Common myeloid progenitor, CD34-positive (primary cell): ENCODE measurements at places on chromosomes 4 and X.

- DNase-seq, result no peak
Measured at GRCh38 chr4:169254546-169254983, 16.2 kb downstream of the SH3RF1 start.

GRCh38 chr4:101306764-101307615, 40.3 kb downstream of the PPP3CA start:
- DNase-seq, result no peak

DNA sequence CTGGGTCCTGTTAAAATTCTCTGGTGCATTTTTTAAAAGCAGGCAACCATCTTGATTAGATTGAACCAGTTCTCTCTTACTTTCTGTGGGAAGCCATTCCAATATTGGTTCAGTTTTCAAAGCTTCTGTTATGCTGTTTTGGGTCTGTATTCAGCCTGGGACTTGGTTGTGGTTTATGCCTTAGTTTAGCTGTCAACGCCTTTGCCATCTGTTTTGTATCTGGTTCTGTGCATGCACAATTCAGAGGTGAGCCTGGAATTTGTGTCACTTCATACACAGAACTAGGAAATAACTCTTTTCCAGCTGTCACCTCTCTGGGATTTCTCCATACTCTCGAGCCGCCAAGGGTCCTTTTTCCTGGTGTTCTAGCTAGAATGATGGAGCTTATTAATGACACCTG, 46.2 kb downstream of the STAP1 start:
- DNase-seq, result no peak

DNA sequence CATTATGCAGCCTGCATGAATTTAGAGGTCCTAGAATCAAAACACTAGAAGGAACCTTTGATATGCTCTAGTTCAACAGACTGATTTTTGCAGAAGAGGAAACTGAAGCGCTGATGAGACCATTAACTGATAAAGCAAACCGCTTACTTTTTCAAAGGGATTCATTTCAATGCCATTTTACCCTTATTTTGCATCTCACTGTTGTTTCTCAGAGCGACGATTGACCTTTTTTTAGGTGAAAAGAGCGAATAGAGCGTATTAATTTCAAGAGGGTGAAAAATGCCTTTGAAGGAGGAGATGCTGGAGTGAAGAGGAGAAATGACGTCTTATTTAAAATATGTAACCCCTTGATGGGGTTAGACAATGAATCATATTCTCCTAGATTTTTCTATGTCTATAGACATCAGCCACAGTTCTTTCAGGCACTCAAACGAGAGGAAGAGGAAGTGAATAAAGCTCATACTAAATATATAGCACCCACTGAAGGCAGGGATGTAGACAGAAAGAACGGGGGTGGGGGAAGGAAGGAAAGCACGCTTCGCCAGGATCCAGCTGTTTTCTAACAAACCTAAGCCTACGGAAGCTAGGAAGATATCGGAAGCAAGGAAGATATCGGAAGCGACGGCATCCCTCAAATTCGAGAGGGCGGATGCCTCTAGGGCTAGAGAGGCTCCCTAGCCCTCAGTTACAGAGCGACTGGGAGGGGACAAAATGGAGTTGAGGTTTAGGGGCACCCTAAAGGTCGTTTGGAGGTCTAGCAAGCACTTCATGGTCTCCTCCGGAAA, 848 bp downstream of the ACSL4 start:
- peak; percentile 62 for DNase-seq

DNA sequence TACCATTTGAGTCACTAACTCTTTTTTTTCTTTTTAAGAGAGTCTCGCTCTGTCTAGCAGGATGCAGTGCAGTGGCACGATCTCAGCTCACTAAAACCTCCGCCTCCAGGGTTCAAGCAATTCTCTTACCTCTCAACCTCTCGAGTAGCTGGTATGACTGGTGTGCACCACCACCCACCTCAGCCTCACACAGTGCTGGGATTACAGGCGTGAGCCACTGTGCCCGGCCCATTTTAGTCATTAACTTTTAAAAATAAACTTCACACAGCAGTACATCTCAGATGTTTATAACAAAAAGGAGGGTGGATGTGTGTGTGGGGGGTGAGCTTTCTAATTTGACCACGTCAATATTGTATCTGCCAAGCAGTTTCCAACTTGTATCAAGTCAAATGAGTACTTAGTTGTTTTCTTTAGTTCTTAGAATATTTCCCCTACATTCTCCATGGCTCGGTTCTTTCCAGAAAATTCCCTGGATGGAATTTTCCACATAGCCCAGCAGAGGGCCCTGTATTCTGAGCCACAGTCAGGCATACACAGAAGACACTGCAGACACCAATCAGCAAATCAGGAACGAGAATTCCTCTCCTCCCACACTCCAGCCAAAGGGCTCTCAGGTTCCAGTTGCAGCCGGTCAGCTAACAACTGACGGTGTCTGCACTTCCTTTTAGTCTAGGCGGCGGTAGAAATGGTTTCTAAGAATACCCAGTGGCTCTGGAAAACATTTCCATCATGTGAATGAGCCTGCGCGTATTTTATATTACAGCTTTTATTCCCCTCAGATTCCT, 20.1 kb upstream of the ARAF start:
- DNase-seq, result peak; percentile 35

DNA sequence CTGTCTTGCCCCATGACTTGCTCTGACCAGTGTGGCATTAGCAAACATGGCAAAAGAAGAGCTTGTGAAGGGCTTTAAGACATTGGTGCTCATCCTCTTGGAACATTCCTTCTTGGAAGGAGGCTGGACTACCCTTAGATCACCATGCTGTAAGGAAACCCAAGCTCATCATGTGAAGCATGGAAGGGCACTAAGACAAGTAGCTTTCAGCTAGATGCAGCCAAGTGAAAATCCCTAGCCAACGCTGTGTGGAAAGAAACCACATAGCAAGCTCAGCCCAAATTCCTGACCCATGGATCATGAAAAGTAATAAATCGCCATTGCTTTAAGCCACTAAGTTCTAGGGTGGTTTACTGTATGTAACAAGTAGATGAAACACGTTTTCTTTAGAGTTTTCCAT, 12.4 kb upstream of the PACRGL start:
- no peak for DNase-seq

DNA sequence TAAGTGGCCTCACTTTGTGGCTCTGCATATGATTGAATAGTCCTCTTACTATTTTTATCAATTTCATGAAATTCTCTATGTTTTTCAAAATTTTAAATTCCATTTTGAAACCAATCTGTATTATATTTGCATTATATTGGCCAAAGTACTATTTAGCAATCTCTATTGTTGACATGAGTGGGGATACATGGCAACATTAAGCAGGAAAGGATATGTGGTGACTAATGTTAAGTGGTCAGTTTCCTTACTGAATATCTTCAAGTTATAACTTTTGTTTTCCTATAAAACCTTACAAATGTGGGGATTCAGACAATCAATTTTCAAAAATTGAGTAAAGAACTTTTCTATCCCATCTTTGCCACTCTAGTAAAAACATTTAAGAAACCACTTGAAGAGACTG, 10.2 kb downstream of the BBS7 start:
- DNase-seq, result no peak

DNA sequence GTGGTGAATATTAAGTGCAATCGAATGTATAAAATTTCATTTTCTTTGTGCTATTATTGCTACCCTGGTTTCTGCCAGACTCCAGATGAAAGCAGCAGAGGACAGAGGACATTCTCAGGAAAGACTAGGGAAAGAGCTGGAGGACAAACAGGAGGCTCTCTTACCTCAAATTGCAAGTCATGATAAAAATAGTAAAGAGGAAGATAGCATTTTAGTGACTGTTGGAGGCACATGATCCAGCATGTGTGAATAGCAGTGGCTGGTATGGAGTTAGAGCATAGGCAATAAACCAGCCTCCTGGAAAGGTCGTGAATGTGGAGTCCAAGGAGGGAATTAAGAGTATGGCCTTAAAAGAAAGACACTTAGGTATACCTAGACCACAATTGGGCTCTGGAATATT, 1040.0 kb downstream of the STPG2 start:
- no peak for DNase-seq

- no peak for DNase-seq
Measured at GRCh38 chr4:76611616-76612207, 176.7 kb downstream of the SHROOM3 start.

DNA sequence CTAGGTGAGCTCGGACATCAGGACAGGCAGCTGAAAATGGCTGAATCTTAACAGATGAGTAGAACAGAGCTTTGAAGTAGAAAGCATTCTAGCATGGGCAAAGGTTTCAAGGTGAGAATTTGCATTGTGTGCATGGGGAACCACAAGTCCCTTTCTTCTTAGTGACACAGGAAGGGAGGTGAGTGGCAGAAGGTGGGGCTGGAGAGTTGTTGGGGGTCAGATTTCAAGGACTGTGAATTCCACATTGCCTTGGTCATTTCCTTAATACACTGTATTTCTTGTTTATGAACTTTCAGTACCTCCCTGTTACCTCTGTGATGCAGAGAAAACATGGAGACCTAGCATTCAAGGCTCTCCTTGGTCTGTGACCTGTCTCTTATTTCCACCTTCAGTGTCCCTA, 4.1 kb downstream of the APEX2 start:
- no peak for DNase-seq

DNA sequence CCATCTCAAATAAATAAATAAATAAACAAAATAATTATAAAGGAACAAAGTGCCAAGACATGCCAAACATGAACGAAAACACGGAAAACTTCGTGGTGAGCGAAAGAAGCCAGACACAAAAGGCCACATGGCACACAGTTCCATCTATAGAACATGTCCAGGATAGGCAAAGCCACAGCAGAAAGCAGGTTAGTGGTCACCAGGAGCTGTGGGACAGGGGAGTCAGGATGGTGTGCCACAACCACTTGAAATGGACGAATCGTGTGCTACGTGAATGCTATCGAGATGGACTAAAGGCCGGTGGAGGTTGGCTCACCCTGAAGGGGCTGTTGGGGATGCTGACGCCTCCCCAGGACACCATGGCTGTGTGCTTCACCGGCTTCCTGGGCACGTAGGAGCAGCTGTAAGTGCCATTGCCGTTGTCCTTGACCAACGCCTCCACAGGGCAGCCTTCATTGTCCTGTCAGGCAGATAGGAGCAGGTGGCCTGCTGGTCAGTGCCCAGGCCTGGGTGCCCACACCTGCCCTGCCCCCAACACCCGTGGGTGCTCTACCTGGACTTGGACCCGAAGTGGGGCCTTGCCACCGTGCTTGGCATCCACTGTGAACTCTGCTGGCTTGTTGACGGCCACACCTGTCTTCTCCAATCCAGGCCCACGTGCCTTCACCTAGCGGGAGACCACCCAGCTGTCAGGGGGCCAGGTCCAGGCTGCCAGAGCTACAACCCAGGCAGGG, 10.6 kb downstream of the FLNA start:
- DNase-seq, result no peak

GRCh38 chrX:132742246-132742645, 216.2 kb downstream of the HS6ST2 start:
- no peak for DNase-seq

DNA sequence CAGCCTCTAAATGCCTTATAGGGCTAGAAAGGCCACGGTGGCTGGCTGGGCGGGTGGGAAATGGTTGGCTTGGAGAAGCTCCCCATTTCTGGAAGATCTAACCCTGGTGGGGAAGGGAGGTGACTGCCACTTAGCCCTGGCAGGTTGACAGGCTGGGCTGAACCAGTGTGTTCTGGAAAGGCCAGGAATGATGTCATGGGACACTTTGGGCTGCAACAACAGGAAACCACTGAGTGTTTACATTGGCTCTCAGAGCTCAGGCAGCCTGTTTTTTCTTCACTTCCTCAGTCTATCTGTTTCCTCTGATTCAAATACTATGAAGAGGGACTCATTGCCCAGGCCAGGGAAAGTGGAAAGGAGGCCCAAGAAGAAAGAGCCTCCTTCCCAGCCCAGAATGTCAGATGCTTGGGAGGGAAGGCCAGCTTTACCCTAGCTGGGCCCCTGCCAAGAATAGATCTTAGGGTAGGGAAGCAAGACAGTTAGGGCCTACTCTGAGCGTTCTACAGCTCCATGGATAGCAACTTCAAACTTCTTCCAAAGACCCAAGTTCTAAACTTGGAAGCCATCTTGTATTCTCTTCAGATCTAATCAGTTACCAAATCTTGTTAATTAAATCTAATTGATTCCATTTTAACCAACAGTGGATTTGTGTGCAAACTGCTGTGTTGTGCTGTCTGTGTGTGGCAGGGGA, 65.8 kb upstream of the MSN start:
- DNase-seq, result peak; percentile 63

- DNase-seq, result no peak
Measured at GRCh38 chrX:153687121-153688039, at the start of gene SLC6A8. TSS of gene SLC6A8 (plus strand) at chrX:153687926. CDS start at chrX:153688575, 649 bp downstream.
